Cerebellum (tissue), 4 donors: ENCODE measurements at places on chromosomes 6 and 20.
A peak's percentile ranks its signal among the peaks of the same experiment; 100 is the strongest.

GRCh38 chr6:17525637-17526036, 74.5 kb upstream of the FAM8A1 start:
- DNase-seq, result no peak

GRCh38 chr20:52405986-52406385, 214.4 kb upstream of the ZFP64 start:
- DNase-seq, result no peak

DNA sequence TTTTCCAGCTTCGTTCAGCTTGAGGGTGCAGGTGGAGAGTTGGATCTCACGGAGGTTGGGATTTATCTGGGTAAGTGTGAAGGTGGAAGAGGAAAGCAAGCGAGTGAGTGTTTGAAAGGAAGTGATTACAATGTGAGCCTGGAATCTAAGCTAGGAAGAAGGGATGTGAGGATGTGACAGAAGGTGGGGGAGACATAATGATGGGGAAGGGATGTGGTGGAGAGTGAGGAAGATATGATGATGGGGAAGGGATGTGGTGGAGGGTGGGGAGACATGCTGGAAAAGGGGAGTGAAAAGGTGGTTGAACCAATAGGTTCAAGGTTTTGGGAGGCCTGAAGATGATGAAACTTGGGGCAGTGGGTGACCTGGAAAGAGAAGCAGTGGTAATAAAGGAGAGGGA, 23.2 kb downstream of the KIAA1755 start:
- DNase-seq, result no peak

DNA sequence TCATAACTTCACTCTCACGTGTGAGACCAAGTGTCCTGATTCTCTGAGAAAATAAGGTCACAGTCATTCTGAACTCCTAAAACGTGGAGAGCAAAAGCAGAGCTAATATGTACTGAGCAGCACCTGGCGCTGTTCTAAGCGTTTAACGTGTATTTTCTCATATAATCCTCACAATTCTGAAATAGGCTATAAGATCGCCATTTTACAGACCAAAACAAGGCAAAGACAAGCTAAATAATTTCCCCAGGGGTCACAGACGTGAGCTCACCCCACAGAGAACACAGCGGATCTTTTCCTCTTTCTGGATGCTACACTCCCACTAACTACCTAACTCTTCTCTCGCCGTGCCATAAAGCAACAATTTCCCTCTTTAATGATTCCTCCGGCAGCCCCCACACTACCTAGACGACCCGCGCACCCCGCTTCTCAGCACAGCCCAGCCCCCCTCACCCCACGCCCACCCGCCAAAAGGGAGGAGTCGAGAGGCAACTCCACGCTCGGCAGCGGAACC, 636 bp downstream of the SUPT3H start:
- peak; percentile 10 for DNase-seq

GRCh38 chr6:42294759-42295158, 77.1 kb upstream of the MRPS10 start:
- DNase-seq, result no peak
